Activated naive CD4-positive, alpha-beta T cell treated with anti-CD3 and anti-CD28 coated beads, Interleukin-2, amount 50 U/mL, for 72 hours (primary cell): ENCODE measurements at places on chromosomes 12 and 14. TPM values are rescaled to one million over a fixed set of nuclear protein-coding genes. Genes with fewer than 3 reads are reported as not detected.

CISTR gene
- total RNA-seq: not detected

GRCh38 chr14:67449096-67449495 is 37.1 kb upstream of the PLEK2 start:
- DNase-seq: no peak

GRCh38 chr12:54830199-54830598 is 24.1 kb upstream of the MUCL1 start:
- no peak for DNase-seq

NPFF gene
- total RNA-seq: not detected

- DNase-seq: no peak
These were observed 30.0 kb downstream of the HVCN1 start for GRCh38 chr12:110658878-110659277.
